ENCODE measurements at places on chromosomes 1 and 21.

DNA sequence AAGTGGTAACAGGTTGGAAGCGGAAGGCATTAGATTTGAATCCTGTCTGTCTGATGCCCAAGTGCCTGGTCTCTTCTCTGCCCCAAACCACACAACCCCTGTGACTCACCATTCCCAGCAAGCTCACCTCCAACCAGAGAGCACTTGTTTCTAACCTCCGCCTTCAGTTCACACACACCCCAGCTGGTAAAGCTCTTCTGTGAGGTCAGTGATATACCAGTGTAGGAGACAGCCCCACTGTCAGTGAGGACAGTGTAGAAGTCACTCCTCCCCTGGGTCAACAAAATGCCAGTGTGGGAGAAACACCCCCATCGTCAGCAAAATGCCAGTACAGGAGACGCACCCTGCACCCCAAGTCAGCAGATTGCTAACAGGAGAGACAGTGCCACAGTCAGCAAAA lies 2.6 kb downstream of the RIMS3 start:
- no peak for DNase-seq

DNA sequence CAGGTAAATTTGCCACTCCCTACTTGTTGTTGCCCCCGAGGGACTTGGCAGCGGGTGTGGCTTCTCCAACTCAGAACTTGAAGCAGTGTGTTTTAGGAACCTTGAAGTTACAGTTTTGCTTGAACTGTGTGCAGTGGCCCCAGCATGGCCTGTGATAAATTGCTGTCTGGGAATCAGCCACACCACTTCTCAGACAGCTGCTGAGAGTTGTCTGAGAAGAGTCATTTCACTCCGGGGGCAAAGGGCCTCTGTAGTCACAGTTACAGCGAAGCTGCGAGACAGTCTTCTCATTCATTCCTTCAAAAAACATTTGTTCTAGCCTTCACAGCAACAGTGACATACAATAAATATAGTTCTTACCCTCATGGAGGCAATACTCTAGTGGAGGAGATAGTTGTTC lies 70.3 kb downstream of the PROX1 start:
- no peak for DNase-seq

GRCh38 chr1:5917281-5917590 lies 75.0 kb downstream of the NPHP4 start:
- DNase-seq, result no peak

DNA sequence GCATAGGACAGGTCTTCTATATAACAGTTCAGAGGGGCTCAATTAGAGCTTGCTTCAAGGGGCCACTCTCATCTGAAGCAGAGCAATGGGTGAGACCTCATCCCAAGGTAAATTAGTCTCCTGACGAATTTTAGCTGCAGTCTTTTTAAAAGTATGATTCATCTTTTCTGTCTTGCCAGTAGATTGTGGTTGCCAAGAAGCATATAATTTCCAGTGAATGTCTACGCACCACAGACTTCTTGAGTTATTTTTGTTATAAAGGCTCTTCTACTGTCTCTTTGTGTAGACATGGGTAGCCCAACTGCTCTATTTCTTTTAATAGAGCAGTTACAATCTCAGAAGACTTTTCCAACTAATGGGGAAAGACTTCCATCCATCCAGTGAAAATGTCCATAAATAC lies 108.9 kb upstream of the FMN2 start:
- DNase-seq, result no peak

DNA sequence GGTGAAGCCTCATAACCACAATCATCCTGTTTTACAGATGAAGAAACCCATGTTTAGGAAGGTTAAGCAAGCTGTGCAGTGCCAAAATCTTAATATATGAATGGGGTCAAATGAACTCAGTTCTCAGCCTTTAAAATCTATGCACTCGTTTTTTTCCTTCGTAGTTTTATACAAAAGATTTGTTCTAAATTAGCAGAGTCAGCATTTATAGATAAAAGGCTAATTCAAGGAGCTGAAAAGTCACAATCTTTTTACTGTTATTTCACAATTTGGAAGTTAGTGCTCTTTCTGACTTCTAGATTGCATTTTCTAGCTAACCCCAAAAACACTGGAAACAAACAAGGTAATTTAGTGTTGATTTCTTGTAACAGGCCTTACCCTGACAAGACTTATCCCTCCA lies 766.9 kb upstream of the ADGRL4 start:
- DNase-seq, result no peak

- no peak for DNase-seq
Observed at GRCh38 chr1:199815947-199816346, 211.6 kb upstream of the NR5A2 start.

- DNase-seq, result no peak
Observed at GRCh38 chr1:8680664-8681650, 136.5 kb downstream of the RERE start.

DNA sequence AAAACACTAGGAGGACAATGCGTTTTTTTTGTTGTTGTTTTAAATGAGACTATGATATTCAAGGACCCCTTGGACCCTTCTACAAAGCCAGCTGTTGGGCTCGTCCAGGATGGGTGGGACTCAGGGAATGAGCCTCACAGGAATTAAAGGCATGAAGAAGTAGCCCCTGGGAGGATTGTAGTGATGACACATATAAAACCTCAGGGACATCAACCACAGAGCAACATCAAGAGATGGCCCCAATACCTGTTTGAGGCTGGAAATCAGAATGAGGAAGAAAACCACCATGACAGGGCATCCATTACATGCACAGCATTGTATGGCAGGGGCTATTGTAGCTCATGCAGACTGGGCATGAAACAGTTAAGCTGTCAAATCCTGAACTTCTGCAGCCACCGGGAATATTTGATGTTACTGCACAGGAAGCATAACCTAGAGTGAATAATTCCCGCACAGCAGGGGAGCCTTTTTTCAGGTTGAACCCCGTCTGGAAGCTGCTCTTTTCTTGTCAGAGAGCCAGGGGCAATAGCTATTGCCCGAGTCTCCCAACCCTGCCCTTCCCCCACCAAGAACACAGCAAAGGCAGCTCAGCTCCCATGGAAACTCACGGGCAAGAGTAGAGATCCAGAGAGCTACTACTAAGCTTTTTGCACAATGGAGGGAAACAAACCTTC lies 140.2 kb upstream of the FGGY start:
- peak; percentile 86 for DNase-seq

DNA sequence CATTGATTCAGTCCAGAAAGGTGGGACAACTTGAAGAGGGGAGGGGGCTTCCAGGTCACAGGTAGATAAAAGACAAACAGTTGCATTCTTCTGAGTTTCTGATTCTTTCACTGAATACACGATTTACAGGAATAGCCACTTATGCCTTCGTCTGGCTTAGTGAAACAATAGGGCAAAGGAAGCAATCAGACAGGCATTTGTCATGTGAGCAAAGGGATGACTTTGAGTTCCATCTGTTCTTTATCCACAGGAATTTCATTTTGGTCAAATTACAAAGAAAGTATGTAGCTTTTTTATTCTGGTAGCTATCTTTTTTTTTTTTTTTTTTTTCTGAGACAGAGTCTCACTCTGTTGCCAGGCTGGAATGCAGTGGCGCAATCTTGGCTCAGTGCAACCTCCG lies 202.5 kb downstream of the TTLL7 start:
- DNase-seq, result no peak

- no peak for DNase-seq
Observed at GRCh38 chr1:31771891-31772668, 7.9 kb upstream of the ADGRB2 start.

GRCh38 chr1:231106347-231106746 lies 55.5 kb upstream of the TRIM67 start:
- peak; percentile 49 for DNase-seq

- DNase-seq, result peak; percentile 55
Observed at GRCh38 chr1:29033829-29034466, 89.8 kb downstream of the TMEM200B start.

- no peak for DNase-seq
Observed at GRCh38 chr1:201022820-201023516, 546 bp downstream of the KIF21B start.

DNA sequence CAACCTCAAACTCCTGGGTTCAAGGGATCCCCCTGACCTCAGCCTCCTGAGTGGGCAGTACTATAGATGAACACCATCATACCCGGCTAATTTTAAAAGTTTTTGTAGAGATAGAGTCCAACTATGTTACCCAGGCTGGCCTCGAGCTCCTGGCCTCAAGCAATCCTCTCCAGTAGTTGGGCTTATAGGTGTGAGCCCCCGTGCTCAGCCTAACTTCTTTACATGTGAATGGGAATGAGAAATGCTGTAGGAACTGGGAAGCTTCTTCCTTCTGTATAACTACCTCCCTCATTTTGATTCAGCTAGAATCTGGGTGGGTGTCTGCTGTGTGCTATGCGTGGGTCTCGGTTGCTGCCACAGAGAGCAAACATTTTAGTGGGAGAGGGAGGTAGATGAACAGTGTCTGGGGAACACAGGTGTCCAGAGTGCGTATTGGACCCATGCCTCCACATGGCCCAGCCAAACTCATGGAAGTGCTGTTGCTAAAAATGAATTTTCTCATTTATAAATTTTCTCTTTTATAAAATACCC lies 150.6 kb downstream of the NOS1AP start:
- no peak for DNase-seq

- DNase-seq, result no peak
Observed at GRCh38 chr1:4019147-4019521, 119.1 kb upstream of the C1orf174 start.

DNA sequence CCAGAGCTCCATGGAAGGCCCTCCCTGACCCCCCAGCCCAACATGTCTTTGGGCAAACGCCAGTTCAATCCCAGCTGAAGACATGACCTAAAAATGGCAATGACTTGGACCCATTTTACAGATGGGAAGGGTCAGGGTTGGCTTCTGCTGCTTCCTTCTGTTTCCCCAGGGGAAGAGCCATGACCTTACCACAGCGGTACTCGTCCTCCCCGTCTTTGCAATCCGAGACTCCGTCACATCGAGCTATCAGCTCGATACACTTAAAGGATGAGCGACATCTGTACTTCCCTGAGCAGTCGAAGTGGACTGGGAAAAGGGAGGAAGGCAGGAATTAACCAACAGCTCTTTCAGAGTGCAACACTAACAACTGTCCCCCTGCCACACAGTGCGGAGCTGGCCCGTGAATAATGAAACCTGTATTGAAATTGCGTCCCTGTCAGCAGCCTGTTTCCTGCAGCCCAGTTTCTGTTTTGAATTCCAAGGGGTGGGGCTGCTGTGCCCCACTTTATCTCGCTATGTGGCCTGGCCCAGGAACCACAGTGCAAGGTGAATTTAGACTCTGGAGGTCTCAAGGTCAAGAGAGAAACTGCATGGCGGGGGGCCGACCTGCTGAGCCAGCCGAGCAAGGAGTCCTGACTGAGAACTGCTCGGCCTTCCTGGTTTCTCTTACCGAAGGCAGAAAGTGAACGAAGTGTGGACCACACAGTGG lies 7.0 kb downstream of the TMPRSS3 start:
- DNase-seq, result no peak

- no peak for DNase-seq
Observed at GRCh38 chr1:109595531-109595930, 23.9 kb downstream of the GNAT2 start.
